ENCODE measurements at places on chromosomes 6 and 20.

GRCh38 chr6:143556529-143556928 is 45.0 kb upstream of the FUCA2 start:
- peak; percentile 27 for DNase-seq

DNA sequence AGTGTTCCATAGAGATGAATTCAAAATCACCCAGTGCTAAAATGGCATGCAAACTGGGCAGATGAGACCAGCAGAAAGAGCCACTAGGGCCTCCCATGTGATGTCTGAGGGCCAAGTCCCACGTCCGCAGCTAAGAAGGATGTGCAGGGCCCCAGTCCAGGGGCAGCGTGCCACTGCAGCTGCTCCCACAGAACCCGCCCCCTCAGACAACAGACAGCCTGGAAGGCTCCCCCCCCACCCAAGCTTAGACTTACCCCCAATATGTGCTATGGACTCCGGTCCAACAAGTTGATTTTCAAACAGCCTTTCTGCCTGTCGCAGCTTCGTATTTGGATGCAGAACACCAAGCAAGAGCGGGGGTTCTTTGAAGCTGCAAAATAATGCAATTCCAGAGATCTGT is 14.0 kb downstream of the APMAP start:
- no peak for DNase-seq

DNA sequence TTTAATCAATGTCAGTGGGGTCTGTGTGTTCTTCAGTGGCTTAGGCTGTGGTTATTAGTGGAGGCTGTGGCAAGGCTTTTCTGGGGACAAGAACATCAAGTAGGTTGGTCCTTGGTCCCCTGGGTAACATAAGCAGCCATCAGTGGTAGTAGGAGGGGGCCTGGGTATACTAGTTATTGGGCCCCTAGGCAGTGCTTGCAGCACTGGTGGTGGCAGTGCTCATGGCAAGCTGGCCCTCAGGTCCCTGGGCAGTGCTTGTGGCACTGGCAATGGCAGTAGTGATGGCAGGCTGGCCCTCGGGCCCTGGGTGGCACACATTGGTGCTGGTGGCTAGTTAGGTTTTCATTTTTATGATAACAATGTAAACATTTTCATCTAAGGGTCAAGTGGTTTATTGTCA is 32.5 kb upstream of the MAS1 start:
- DNase-seq: no peak

DNA sequence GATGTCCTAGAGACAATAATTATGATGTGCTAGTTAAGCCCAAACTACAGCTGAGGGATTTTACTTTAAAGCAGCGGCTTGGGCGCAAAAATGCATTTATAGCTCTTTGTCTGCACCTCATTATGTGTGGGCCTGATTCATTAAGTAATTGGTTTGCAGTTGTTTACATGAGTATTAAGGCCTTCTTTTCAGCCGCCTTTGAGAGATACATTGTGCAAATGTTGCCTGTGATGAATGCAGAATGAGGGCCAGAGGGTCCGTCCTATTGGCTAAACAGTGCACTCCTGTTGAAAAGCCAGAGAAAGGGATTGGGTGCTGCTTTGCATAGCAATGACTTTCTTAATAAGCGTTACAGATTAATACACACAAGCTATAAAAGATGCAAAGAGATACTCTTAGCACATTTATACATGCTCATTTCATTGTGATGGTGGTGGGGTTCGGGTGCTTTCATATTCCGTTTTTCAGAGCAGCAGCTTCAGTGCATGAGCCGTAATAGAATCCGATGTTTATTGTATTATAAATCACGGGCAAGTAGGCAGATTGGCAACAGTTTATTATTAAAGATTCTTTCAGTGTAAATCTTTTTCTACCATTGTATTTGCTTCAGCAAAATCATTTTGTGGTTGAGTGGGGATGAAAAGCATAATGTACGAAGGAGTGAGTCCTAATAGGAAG is 68.2 kb upstream of the XRN2 start:
- DNase-seq: no peak

- no peak for DNase-seq
Measured at GRCh38 chr20:3163099-3164042, 3.7 kb upstream of the FASTKD5 start.

Measured in CD8-positive, alpha-beta T cell (primary cell).